ENCODE measurements at places on chromosomes 16 and 17.
A peak's percentile ranks its signal among the peaks of the same experiment; 100 is the strongest.

DNA sequence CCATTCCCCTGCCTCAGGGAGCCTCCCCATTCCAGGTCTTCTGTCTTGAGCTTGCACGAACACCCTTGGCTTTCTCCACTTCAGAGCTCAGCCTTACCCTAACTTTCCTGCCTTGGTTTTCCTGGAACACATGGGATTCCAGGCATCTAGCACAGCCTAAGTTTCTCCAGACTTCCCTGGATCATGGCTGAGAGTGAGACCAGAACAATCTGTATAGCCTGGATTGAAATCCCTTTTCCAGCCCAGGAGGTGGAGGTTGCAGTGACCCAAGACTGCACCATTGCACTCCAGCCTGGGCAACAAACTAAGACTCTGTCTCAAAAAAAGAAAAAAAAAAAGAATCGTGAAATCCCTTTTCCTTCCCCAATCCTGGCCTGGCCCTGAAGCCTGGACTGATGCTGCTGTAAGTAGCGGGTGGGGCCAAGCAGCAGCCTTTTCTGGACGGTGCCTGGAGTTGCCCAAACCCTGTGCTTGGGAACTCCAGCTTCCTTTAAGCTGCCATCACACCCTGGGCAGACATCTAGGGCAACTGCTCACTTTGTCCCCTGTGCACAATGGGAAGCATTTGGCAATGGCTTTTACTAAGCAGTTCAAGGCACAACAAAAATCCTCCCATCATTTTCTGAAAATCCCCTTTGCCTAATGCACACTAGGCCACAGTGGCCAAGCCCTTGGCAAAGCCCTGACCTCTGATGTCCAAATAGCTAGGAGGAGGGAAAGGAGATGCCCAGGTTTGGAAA lies 12.0 kb upstream of the SLC16A5 start:
- DNase-seq: no peak

GRCh38 chr16:75617121-75617520 lies 6.0 kb downstream of the ADAT1 start:
- no peak for DNase-seq

DNA sequence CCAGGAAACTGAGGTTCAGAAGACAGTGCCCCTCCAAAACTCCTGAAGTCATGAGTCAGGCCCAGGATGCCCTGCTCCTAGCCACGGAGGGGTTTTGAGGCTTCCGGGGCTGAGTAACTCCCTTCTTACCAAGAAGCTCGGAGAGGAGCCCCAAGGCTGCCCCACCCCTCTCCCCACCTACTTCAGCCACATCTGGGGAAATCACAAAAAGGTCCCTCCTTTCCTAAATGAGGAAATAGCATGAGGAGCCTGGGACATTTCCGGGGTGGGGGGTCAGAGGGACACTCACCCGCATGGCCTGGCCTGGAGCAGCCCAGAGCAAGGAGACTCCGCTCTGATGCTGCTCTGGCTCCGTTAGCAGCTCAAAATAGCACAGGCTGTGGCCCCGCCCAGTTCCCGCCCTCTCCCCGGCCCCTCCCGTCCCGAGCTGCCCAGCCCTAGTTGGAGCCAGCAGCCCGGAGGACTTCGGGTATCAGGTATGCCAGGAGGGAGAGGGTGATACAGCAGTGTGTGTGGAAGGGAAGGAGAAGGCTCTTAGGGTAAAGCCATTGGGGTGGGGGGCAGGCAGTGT lies 40.1 kb downstream of the MYO18A start:
- peak; percentile 61 for DNase-seq

- no peak for DNase-seq
These were observed 47.3 kb downstream of the TBC1D16 start for GRCh38 chr17:79988185-79988971.

DNA sequence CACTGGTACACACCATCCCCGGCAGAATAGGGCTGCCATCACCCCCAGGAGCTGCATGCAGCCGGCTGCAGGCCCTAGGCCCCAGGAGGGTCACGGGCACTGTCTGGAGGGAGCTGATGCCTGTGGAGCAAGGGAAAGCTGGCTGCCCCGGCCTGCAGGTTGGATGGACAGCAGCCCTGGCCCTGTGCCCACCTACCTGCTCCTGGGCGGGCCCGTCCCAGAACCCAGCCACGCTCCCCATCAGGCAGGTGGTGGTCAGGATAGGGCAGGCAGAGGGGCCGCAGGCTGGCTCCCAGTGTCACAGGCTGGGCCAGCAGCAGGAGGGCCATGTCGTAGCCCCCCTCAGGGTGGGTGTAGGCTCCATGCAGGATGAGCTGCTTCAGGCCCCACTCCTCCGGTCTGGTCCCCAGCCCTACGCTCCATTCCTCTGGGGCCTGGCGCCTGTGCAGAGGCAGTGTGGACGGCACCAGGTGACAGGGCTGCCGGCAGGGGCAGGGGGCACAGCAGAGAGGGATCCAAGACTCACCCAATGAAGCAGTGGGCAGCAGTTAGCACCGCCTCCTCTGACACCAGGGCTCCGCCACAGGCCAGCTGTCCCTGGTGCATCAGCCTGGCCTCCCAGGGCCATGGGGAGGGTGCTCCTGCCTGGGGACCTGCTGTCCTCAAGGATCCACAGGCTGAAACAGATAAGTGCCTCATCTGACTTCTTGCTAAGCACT lies 4.0 kb downstream of the PRSS53 start:
- no peak for DNase-seq

DNA sequence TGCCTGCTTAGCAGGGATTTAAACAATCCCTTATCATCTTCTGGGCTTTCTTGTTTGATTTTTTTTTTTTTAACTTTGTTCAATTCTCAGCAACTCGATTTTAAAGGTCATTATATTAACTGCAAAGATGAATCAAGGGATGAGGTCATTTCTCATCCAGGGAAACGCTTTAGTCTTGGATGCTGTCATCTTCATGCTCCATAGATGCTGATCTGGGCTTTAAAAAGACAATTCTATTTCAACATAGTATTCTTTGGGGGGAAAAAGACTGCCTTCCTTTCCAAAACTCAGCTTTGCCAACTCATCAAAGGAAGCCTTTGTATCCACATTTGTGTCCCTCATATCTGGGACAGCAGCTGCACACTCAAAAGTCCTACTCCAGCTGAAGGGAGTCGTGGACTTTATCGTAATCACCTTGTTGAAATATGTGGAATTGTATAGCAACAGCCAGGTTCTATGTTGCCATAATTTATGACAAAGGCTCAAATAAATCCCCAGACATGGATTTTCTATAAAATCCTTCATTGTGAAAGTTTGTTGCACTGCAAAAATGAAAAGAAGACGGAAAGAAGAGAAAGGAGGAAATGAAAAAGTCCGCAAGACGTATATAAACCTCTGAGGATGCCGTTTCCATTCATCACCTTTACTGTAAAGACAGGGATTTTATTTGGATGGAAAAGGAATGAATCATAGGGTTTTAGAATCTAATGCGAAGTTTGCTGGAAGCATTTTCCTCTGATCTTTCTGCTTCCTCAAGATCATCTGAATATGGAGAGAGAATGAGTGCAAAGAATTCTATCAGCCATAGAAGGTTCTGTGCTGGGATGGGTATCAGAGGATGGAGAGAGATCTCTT lies 48.6 kb upstream of the XYLT1 start:
- no peak for DNase-seq

Measured in T-helper 1 cell (primary cell).